ENCODE measurements at places on chromosomes 1 and 21. TPM values are rescaled to one million over a fixed set of nuclear protein-coding genes. Genes with fewer than 3 reads are reported as not detected.

Gene ELAVL4
- total RNA-seq: not detected

Gene FNDC5
- total RNA-seq: 1.2 TPM

Gene NCF2
- under 0.01 TPM for total RNA-seq

Gene CENPS
- total RNA-seq: 12.7 TPM

Gene TDRD5
- total RNA-seq: not detected

Gene PDXK
- total RNA-seq: 115 TPM

Gene AADACL4
- not detected for total RNA-seq

Gene PTPRF
- total RNA-seq: 32.2 TPM

Gene CD34
- 0.53 TPM for total RNA-seq

Gene OR10J5
- total RNA-seq: not detected

Gene PRCC
- total RNA-seq: 10.4 TPM

Gene MSH4
- 0.06 TPM for total RNA-seq

Gene TMEM269
- total RNA-seq: not detected

Gene ADGRB2
- 4.0 TPM for total RNA-seq

Gene ISG20L2
- 7.8 TPM for total RNA-seq

Gene SOAT1
- total RNA-seq: 19.7 TPM

Gene FMO4
- total RNA-seq: 5.0 TPM

Gene C1orf216
- 26.7 TPM for total RNA-seq

Gene HSD11B1
- total RNA-seq: 52.4 TPM

Gene HPDL
- 0.19 TPM for total RNA-seq

Gene OR2M3
- total RNA-seq: not detected

Gene DMBX1
- not detected for total RNA-seq

Gene HSD3B2
- total RNA-seq: not detected

Gene HFM1
- 0.13 TPM for total RNA-seq

Gene GPX7
- 36.6 TPM for total RNA-seq

Gene IGSF3
- total RNA-seq: 0.53 TPM

Gene CD1E
- not detected for total RNA-seq

Gene CNTN2
- not detected for total RNA-seq

Gene C2CD2
- 49.7 TPM for total RNA-seq

Gene PIGK
- 45.3 TPM for total RNA-seq

Gene ZNF695
- 1.4 TPM for total RNA-seq

Gene KCNN3
- total RNA-seq: 0.13 TPM

Gene DIRAS3
- total RNA-seq: 0.99 TPM

Gene BCL2L15
- total RNA-seq: 0.26 TPM

Gene PPP1R15B
- 19.4 TPM for total RNA-seq

Gene CD48
- total RNA-seq: not detected

Gene POU3F1
- not detected for total RNA-seq

Gene SLC9C2
- total RNA-seq: not detected

Gene ATAD3C
- total RNA-seq: 0.66 TPM

Gene OR2L3
- not detected for total RNA-seq

Gene SLFNL1
- total RNA-seq: 0.26 TPM

Gene BTBD8
- total RNA-seq: 4.0 TPM

Gene MAP3K6
- 18.2 TPM for total RNA-seq

Gene APH1A
- total RNA-seq: 88.6 TPM

Gene FAM72A
- total RNA-seq: 4.4 TPM

Gene TMEM61
- not detected for total RNA-seq

Gene BPNT1
- total RNA-seq: 22.6 TPM

Gene ZNF281
- total RNA-seq: 12.7 TPM
